Adrenal gland (tissue), 19 donors: ENCODE measurements at places on chromosomes 11 and 22. TPM values are rescaled to one million over a fixed set of nuclear protein-coding genes. Genes with fewer than 3 reads are reported as not detected.

DNA sequence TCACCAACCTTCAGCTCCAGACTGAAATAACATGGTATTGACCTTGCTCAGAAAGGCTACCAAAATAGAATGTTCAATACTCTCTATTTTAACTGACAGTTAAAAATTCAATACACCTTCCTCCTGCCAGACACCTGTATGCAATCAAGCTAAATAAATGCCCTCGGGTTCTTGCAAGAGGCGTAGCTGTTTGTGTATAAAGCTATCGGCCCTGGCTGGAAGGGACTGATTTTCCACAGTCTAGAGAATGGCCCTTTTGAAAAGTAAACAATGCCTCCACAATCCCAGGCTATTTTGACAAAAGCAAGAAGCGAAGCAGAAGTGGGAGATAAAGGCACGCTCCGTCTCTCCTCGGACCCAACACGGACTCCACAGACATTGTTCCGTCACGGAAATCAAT, 791.2 kb downstream of the BRD1 start:
- DNase-seq: no peak

- no peak for DNase-seq
Observed at GRCh38 chr11:4511282-4512245, 29.1 kb downstream of the OR52K1 start.

The TIGD3 gene
- total RNA-seq: 0.11 TPM

DNA sequence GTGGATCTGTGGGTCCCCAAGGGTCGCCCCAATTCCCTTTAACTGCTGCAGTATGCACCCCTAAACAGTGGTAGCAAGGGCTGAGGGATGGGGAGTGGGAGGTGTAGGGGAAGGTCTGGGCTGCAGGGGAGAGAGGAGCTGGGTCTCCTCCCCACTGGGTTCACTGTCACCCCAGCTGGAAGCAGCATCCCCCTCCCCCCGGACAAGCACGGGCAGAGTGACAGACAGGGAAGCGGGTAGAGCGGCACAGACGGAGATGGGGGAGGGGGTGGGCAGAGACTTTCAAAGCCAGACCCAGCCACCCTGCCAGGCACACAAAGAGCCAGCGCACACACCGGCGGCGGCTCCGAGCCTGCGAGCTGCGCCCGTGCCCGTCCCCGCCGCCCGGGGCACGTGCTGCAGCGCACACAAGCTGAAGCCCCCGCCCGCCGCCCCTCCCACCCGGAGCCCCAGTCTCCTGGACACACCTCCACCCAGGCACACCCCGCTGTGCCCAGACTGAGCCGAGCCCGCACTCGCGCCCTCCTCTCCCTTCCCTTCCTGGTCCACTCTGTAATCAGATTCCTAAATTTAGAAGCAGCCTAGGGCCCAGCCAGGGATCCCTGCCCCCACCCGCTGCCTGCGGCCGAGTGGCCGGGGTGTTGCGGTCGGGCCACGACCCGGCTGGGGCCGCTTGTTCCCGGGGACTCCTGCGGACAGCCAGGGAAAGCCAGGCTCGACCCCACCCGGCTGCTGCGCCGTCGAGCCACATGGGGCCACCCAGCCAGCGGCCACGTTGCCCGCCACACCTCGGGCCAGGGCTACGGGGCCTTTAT, 935 bp upstream of the RCOR2 start:
- DNase-seq: peak; percentile 65

DNA sequence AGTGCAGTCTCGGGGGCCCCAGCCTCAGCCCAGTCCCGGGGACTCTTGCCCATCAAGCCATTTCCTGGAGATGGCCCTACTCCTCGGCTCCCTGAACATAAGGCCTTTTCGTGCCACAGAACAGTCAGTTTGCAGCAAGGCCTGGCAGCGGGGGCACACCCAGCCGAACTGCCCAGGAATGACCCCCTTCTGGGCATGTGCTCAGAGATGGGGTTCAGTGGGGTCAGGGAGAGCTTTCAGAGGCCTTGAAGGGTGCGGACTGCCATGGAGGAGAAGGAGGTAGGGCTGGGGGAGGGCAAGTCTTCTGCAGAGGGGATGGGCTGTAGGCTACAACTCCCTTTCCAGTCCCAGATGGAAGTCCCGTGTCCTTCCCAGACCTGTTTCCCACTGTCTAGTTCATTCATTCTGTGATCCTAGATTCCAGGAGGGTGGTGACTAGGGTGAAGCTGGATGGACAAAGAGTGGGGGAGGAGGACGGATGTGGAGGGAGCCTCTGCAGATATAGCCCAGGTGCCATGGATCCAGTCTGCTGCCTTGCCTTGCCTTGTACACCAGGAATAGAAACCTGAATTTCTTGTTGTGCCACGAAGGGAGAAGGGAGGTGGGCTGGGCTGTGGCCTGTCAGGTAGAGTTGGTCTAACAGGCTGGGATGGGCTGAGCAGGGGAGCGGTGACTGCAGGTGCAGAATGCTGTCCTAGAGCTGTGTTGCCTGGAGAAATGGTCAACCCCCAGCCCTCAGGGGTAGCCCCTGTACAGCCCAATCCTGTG, 14.2 kb upstream of the OMP start:
- no peak for DNase-seq

The MS4A12 gene
- total RNA-seq: not detected

- no peak for DNase-seq
Observed at GRCh38 chr22:37519268-37520195, at the start of gene CARD10. TSS of gene CARD10 (minus strand) at chr22:37519415. CDS start at chr22:37519200, 215 bp downstream.

DNA sequence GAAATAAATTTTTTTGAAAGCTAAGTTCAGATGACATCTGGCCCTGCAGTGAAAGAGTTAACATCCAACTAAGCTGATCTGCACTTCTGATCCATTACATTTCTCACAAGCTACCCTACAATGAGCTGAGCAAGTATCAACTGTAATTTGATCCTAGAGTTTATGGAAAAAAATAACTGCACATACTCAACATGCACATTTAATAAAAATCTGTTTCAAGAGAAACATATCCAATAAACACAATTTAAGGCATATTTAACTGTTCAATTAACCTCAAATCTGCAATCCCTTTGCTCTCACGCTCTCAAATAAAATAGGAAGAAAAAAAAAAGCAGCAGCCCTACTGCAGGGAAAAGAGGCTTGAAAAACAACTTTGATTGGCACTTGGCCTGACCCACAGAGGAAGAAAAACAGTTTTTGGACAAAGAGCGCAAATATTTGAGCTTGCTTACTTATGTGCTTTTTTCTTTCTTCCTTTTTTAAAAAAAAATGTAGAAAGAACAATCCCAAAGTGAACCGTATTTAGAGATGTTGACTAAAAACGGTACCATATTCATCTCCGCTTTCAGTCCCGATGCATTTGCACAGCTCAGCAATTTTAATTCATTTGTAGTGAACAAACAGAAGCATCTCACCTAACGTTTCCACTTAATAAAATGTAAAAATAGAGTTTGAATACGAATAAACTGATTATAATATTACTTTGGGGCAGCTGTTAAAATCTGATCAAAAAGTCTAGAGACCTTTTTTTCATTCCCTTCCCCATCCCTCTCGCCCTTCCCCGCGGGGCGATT, 1.6 kb downstream of the SESN3 start:
- DNase-seq: no peak

The DNAJB7 gene
- not detected for total RNA-seq

DNA sequence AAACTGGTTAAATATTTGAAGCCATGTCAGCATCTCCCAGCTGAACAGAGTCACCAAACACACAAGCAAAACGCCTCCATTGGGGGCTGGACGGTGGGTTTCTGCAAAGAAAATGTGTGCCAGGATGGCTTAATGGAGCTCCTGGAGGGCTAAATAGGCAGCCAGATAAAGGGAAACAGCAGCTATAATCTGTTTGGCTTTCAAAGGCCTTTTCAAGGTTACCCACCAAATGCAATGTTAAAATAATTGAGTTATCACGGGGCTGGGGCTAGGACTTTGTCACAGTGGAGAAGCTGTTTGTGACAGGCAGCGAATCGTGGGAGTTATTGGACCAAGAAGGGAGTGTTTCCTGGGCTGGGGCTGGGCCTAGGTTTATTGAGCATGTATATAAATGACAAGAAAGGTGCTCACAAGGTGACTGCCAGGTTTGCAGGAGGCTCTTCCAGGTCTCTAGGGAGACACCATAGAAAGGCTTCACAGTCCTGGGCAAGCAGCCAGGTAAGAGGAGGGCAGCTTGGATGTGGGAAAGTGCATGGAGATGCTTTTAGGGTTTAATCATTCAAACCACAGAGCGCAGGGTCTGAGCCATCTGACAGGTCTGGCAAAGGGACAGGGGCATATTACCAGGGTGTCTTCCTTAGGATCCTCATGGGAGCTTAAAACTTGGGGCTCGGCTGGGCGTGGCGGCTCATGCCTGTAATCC, 28.3 kb downstream of the GRIK4 start:
- no peak for DNase-seq

DNA sequence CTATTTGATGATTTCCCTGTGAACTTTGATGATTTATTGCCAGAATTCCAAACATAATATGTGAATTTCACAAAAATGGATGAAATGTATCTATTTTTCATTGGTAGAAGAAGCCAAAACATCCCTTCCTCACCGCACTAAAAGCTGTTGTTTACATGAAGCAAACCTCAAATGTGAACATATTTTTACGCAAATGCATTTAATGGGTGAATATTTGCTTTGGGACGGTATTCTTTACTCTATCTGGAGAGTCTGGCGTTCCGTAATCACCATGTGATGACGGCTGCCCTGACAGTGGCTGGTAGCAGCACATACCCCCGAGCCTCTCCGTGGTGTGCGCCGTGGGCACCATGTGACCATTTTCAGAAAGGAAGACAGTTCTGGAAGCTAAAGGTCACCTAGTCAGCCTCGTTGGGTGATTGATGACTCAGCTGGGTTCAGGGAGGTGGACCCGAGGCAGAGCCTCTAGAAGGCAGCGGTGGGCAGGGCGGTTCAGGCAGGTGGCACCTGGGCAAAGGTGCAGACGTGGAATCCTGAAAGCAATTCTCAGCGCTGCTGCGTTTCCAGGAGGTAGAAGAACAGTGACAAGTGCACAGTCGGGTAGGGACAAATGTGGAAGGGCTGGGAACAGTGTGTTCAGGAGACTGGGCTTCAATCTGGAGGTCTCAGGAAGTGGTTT, 45.3 kb downstream of the PPARA start:
- peak; percentile 29 for DNase-seq
